ENCODE measurements at places on chromosomes 3 and 15. TPM values are rescaled to one million over a fixed set of nuclear protein-coding genes. Genes with fewer than 3 reads are reported as not detected.

DNA sequence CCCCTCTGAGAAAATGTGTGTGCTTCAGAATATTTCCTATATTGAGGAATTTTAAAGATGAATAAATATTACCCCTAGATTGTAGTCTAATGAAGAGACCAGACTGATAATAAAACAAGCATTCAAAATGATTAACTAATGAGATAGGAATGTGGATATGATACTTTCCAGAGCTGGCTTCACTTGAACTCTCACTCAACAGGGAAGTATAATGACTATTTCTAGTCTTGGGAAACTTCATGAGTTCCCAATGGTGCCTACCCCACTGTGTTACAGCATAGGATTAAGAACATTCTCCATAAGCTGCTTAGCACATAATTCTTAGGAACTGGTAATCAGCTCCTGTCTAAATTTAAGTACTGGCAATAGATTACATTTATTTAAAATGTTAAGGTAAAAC lies 261.5 kb upstream of the ZNF385D start:
- DNase-seq, result no peak

GRCh38 chr3:143070977-143071551 lies 48.5 kb upstream of the CHST2 start:
- no peak for DNase-seq

- no peak for DNase-seq
Observed at GRCh38 chr3:34862456-34862855, 776.9 kb upstream of the ARPP21 start.

DNA sequence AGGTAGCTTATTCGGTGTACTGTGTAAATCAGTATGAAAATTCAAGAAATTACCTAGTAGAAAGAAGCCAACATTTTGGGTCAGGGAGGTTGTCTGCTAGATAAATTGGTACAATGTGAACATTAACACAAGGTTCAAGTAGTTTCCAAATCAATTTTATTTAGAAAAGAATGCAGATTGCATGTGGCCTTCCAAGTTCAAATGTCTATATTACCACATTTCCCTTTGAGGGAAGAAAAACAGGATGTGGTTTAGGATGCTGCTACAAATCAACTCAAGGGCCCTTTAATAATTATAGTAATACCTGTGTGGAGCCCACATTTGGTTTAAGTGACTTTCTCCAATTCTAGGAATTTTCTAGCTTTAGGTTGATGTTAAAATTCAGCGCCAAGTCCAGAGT lies 57.5 kb downstream of the CADPS start:
- no peak for DNase-seq

GRCh38 chr3:80526153-80526552 lies 758.4 kb upstream of the ROBO1 start:
- DNase-seq, result no peak

- DNase-seq, result no peak
Observed at GRCh38 chr15:92597548-92597947, 58.0 kb downstream of the FAM174B start.

GRCh38 chr3:42960282-42960681 lies 18.8 kb upstream of the GASK1A start:
- DNase-seq, result no peak

SCG3 gene
- 42.4 TPM for total RNA-seq

PLCB2 gene
- total RNA-seq, result 9.4 TPM

GRCh38 chr15:51341366-51342226 lies at the start of gene GLDN:
Gene GLDN, plus strand, starts transcription at chr15:51341655. Its CDS starts 30 bp downstream, at chr15:51341685.
- DNase-seq, result peak; percentile 27

DNA sequence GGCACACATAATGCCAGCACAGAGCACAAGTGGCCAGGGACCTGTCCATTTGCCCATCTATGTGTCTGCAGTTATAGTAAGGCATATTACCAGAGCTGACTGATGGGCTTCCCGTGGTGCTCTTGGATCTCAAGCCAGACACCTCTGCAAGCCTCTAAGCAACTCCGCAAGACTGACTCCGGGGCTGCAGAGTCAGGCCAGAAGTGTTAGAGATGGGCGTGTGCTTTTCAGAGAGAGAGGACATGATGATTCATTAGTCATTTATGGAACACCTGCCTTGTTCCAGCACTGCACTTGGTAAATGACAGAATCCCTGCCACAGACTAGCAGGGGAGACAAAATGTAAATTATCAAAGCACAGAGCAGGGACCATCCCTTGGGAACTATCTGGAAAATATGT lies 559.0 kb downstream of the PDCD6IP start:
- DNase-seq, result no peak

- DNase-seq, result no peak
Observed at GRCh38 chr3:21534462-21534861, 216.5 kb downstream of the ZNF385D start.

DNA sequence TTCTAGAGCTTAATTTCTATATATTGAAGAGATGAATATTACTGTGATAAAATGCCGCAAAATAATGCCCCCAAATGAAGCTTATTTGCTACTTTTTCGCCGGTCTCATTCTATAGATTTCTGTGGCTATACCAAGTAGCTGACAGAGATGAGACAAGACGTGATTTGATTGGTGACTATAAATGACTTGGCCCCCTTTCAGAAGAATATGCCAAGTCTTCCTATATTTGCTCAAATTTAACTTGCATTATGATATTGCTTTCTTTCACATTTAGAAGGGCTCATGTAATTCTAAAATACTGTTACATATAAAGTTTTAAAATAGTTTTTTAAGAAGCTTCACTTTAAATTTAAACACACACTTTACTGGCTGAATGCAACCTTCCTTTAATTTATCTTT lies 180.1 kb downstream of the SUCLG2 start:
- no peak for DNase-seq

DNA sequence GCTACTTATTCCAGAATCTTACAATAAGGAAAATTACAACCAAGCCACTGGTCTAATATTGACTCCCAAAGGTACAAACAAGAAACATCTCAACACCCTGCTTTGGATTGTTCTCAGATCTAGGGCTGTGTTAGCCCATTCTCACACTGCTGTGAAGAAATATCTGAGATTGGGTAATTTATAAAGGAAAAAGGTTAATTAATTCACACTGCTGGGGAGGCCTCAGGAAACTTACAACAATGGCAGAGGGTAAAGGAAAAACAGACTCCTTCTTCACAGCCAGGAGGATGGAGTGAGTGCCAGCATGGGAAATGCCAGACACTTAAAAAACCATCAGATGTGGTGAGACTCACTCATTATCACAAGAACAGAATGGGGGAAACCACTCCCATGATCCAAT lies 208.3 kb downstream of the ULK4 start:
- no peak for DNase-seq

DNA sequence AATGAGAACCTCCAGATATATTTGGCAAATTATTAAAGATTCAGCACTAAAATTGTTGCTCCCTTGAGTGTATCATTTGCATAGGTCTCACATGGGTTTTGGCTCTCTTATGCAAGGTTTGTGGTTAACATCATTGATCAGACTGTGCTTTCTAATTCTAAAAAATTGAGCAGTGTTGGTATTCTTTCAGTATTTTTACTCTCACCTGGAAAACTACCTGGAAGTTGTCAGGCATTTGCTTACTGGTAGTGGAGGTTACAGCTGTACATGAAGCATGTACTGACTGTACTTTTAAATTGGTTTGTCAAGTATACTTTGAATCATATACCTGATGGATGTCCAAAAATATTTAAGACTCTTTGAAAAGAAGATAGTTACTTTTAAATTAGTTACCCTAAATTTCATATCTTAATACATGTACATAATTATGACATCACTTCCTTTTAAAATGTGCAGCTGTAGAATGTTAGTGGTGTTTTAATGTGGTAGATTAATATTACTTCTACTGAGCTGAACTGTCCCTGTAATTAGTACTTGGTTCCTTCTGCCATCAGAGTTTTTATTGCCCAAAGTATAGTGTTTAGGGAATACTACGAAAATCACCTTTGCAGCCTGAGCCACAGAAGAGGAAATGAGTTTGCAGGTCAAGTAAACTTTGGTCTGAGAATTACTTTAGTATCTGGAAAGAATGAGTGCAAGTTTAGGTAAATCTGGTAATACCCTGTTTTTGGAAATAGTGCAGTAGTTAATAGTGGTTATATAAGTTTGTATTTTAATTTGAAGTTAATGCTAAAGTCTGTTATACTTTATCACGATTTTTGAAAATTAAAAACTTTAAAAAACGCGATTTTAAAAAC lies 2.8 kb downstream of the CHD2 start:
- no peak for DNase-seq

DNA sequence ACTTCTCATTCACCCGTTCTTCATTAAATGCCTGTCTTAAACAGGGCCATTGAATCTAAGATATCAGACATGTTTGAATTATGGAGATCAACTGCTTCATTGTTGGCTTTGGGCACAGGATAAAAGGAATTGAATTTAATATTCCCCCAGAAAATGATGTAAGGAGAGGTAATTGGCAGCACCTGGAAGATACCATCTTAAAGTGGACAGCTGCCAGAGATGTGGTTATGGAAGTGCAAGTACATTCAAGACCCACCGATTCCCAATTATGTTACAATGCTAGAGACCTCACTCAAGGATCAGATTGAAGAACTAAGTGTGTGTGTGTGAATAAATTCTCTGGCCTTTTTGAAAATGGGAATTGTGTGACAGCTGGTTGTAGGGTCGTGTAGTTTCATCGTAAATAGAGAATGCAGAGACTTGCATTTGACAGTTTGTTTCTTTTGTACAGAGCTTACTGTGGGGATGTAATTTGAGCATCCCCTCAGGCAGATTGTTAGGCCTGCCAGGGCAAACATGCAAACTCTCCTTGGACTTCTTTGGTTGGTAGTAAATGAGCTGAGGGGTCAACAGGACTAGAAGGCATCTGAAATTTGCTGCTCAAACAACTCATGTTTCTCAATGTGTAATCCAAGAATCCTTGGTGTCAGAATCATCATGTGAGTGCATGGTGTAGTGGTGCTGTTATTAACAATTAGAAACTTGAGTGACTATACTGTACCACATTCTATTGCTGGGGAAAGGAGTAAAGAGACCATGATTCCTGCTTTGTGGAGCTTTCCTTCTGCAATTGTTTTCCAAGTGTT lies 359.2 kb upstream of the THRB start:
- DNase-seq, result no peak

DNA sequence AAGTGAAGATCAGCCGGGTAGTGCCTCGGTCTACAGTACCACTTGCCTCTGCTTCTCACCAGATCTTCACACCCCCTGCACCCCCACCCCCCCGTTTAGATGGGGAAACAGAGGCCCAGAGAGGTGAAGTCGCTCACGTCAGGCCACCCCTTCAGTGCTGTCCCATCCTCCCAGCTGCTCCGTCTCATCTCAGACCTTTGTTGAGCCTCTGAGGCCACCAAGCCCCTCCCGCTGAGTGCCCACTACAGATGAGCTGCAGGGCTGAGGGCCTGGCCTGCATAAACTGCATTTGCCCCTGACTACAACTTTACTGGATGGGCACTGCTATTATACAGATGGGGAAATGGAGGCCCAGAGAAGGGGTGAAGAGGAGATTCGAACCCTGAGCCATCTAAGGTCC lies 35.8 kb downstream of the ADAMTS7 start:
- no peak for DNase-seq

- no peak for DNase-seq
Observed at GRCh38 chr3:63779227-63779626, 39.9 kb upstream of the C3orf49 start.

- DNase-seq, result no peak
Observed at GRCh38 chr3:125512135-125512920, 7.7 kb downstream of the SNX4 start.

GRK7 gene
- total RNA-seq, result not detected

FAM240A gene
- total RNA-seq, result not detected

- DNase-seq, result no peak
Observed at GRCh38 chr3:151035072-151035471, 50.4 kb upstream of the MED12L start.

DNA sequence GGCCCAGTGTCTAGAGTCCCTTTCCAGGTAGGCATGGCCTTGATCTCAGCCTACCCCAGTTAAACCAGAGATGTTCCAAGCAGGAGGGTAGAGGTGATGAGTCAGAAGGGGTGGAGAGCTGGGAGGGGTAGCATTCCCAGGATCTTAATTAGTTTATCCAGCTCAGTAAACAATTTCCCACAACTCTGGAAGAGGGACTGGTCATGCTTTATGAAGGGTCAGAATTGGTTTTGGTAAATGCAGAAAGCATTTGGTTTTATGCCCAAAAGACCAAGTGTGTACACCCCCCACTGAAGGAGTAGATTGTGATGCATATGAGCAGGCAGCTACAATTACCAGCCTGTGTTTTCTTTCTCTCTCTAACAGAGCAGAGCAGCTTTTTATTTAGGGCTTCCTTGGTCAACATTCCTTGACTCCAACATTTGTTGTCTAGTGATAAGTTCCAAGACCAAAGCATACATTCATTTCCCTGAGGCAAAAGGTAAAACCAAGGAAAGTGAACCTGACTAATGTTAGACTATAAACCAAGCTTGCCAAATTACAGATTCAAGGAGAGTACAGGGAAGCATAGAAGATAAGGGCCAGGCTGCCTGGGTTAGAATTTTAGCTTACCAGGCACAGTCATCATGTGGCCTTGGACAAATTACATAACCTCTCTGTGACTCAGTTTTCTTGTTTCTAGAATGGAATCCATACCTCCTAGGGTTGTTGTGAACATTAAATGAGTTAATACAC lies 17.6 kb downstream of the EXOSC7 start:
- DNase-seq, result no peak

DNA sequence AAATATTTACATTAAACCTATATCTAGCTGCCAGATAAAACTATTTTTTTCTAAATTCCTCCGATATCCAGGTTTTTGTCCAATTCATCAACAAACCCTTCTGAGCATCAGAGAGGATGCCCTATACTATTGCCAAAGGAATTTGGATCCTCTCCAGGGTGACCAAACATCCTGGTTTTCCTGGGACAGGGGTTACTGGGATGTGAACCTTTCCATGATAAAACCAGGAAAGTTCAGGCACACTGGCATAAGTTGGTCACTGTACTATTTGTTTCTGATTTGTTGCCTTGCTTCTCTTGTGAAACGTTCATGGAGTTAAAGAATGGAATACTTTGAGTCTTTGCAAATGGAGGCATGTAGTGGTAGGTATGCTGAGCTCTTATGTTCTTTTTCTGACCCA lies 63.5 kb downstream of the TLNRD1 start:
- DNase-seq, result no peak

C2CD4B gene
- total RNA-seq, result 0.73 TPM

ANP32A gene
- 295 TPM for total RNA-seq

DNA sequence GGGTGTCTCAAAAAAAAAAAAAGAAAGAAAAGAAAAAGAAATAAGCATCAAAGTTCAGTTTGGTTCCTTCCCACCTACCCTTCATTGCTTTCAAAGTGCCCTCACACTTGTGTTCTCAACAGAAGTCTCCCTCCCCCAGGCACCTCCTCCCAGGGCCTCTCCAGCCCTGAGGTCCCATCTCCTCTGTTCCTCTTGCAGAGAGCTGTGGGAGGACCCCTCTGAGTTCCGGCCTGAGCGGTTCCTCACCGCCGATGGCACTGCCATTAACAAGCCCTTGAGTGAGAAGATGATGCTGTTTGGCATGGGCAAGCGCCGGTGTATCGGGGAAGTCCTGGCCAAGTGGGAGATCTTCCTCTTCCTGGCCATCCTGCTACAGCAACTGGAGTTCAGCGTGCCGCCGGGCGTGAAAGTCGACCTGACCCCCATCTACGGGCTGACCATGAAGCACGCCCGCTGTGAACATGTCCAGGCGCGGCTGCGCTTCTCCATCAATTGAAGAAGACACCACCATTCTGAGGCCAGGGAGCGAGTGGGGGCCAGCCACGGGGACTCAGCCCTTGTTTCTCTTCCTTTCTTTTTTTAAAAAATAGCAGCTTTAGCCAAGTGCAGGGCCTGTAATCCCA lies 6.1 kb downstream of the CYP1A2 start:
- no peak for DNase-seq

All from H1 (cell line).